Posterior vena cava (tissue), 2 donors: ENCODE measurements at places on chromosomes 12 and 14.

- DNase-seq: no peak
Observed at GRCh38 chr14:84112589-84112988, 1417.4 kb upstream of the FLRT2 start.

GRCh38 chr12:119829439-119829838 lies 47.7 kb downstream of the CIT start:
- no peak for DNase-seq

DNA sequence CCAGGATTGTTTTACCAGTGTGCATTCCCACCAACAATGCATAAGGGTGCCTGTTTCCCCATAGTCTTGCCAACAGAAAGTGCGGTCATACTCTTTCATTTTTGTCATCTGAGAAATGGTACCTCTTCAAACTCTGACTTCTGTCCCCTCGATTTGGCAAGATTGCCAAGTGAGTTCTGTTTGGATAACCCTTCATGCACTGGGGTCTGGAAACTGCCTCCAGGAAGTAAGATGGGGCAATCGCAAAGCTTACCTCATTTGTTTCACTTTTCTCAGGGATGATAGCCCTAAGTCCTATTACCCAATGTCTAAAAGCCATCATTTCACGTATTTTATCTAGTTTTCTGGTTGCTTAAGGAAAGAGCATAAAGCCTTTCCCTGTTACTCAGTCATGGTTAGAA lies 28.6 kb upstream of the NR1H4 start:
- DNase-seq: no peak

DNA sequence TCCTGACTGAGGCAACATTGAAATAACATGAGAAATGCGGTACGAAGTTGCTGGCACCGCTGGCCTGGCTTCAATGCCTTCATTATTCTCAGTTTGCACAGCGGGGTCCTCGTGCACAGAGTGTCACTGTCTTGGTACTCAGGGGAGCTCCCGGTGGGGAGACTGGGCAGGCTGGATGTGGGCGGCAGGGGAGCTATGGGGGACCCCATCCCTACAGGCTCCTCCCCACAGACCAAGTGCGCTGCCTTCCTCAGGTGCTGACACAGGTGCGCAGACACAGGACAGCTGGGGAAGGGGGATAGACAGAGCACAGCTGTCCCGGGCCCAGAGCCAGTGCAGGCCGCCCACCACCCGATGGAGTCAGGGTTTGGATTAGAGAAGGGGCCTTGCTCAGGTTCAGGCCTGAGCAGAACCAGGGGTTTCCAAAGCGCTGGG lies 270.1 kb downstream of the ADGRD1 start:
- peak; percentile 70 for DNase-seq

GRCh38 chr14:103562179-103562428 lies 353 bp downstream of the BAG5 start:
- peak; percentile 91 for DNase-seq

GRCh38 chr12:64911081-64911480 lies 86.6 kb downstream of the TBC1D30 start:
- no peak for DNase-seq

- DNase-seq: no peak
Observed at GRCh38 chr12:38456537-38457120, 140.1 kb downstream of the ALG10B start.

DNA sequence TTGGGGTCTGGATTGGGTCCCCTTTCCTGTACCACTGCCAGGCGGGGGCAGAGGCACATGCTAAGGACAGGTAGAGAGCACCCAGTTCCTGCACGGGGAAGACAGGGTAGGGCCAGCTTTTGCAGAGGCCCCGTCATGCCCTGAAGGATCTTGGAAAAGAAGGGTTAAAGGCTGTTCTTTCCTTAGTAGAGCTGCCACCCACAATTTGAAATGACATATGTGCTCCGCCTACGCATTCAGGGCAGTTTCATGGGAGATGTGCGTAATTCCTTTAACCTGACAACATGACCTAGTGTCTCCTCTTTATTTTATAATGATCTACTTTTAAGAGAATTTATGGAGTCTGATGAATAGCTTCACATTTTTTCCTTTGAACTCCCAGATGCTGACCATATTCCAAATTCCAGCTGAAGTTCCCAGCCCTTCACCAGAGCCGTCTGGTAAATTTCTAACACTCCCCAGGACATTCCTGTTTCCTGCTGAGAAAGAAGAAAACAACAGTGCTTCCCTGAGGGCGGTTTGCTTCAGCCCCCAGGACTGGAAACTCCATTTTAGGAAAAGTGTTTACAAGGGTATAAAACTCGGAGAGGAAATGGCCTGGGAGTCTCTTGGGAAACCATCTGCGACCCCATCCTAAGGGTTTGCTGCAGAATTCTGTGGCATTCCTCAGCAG lies 58.9 kb upstream of the PLEKHG3 start:
- peak; percentile 75 for DNase-seq

- DNase-seq: no peak
Observed at GRCh38 chr12:13114251-13115052, 11.0 kb upstream of the GSG1 start.

- no peak for DNase-seq
Observed at GRCh38 chr14:24298892-24299254, 707 bp downstream of the DHRS1 start.

- no peak for DNase-seq
Observed at GRCh38 chr12:110590806-110591326, 7.7 kb upstream of the PPTC7 start.

- DNase-seq: no peak
Observed at GRCh38 chr14:91482263-91483013, 27.7 kb downstream of the PPP4R3A start.
